ENCODE measurements at places on chromosomes 2 and 18.

GRCh38 chr18:13207294-13207693 is 11.3 kb upstream of the LDLRAD4 start:
- no peak for DNase-seq

- no peak for DNase-seq
Measured at GRCh38 chr2:142868229-142868762, 9.2 kb upstream of the KYNU start.

DNA sequence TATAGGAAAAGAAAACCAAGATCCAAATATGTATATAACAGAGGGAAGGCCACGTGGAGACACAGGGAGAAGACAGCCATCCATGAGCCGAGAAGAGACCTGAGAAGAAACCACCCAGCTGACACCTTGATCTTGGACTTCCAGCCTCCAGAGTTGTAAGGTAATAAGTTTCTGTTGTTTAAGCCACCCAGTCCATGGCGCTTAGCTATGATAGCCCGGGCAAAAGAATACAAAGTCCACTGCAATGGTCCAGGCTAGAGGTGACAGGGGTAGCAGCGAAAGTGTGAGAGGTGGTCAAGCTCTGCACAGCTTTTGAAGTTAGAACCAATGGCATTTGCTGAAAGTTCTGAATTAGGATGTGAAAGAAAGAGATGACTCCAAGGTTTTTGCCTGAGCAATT is 2.8 kb downstream of the MYOM1 start:
- DNase-seq = no peak

DNA sequence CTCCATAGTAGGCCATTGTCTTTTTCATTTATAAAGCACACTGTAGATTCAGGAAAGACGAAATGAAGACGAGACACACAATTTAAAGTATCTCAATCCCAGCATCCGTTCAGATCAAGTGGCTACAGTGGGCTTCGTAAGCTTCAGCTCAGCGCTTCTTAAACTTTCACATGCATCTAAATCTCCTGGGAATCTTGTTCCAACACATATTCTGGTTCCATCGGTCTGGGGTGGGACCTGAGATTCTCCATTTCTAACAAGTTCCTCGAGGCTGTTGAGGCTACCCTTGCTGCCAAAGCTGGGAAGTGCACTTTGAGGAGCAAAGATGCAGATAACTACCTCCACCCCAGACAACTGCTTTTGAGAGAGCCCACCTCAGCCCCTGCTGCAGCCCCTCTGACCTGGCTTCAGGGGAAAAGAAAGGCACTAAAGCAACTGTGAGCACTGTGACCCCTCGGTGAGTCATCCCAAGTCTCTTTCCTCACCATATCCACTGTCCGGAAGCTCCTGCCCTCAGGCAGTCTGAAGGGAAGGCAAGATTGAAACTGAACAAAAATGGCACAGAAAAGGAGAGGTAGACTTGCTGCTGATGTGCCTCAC is 201.1 kb upstream of the FBXO11 start:
- DNase-seq = no peak

- DNase-seq = no peak
Measured at GRCh38 chr2:43837831-43838559, 644 bp downstream of the ABCG5 start.

GRCh38 chr2:207338220-207338607 is 172.5 kb upstream of the KLF7 start:
- DNase-seq = no peak

- DNase-seq = no peak
Measured at GRCh38 chr2:101464841-101465240, 10.1 kb downstream of the RFX8 start.

GRCh38 chr2:166084301-166084700 is 43.5 kb downstream of the SCN1A start:
- no peak for DNase-seq

DNA sequence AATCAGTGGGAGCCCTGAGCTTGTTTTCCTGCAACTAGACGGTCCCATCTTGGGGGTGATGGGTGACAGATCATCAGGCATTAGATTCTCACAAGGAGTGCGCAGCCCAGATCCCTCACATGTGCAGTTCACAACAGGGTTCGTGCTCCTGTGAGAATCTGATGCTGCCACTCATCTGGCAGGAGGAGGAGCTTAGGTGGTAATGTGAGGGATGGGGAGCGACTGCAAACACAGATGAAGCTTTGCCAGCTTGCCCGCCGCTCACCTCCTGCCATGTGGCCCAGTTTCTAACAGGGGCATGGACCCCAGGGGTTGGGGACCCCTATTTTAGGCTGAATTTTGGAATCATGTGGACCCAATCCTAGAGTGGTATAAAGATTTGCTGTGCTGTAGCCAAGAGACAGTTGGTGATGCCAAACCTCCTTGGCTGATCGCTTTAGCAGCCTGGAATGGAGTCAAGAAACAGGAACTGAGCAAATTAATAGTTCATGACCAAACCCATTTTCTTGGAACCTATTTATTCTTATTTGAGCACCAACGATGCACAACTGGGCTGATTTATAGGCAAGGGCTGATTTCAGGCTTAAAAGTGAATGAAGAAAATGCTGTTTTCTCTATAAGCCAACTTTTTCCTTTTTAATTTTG is 25.7 kb downstream of the LPIN1 start:
- no peak for DNase-seq

GRCh38 chr2:150718280-150718679 is 230.8 kb upstream of the RND3 start:
- DNase-seq = no peak

DNA sequence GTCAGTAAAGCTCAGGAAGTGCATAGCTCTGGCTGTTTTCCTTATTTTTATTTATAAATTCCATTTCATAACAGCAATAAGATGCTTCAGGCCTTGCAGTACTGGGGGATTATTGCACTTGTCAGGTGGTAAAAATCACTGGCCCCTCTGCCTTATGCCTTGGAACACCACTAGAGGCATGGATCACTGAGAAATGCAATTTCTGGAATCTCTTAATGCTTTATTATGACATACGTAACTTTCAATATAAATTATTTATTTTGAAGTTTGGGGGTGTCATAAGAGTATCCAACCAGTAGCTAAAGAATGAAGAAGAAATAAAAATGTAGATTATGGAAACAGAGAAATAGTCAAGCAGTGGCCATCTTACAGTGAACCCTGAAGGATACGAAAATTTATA is 183.1 kb downstream of the FIGN start:
- no peak for DNase-seq

DNA sequence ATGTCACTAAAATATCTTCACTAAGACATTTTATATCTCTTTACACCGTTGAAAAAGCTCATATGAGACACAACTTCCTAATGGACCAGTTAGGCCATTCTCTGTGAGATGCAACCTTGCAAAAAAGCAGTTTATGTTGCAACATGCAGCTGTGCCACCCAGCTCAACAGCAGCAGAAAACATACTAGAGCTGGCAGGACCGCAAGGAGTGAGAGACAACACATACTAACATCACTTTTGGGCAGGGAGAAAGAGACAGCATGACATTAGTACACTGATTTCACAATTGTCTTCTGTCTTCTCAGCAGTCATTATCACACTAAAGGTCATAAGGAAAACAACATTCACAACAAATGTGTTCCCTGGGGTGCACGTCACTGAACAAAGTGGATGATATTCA is 122.9 kb downstream of the EPB41L3 start:
- DNase-seq = no peak

GRCh38 chr2:45885171-45885621 is 233.7 kb downstream of the PRKCE start:
- DNase-seq = no peak

DNA sequence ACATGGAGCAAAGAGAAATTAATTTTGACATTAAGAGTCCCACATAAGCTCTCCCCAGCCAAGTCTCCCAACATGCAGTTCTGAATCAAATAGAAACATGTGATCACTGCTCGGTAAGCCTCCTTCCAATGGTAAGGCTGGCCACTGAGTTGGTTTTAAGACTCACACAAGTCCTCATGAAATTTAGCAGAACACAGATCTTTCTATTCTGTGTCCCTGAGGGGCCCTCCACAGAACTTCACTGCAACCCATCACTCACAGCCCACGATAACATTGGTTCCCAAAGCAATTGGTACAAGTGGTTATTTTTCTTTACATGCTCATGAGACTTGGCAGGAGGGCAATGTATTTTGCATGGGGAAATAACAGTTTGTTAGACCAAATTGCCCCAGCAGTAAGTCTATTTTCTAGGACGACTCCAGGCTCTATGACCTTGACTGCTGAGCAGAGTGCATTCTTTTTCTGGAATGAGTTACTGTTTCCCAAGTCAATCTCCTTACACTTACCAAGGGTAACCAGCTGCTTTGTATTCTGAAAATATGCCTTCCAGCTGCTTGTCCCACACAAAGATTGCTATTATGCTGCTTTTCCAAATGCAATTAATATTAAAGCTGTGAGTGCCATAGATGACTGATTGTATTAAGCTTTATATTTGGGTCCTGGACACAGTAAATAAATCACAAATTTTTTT is 142.3 kb upstream of the TANK start:
- no peak for DNase-seq

- no peak for DNase-seq
Measured at GRCh38 chr2:7704296-7704865, 787.2 kb downstream of the RNF144A start.

DNA sequence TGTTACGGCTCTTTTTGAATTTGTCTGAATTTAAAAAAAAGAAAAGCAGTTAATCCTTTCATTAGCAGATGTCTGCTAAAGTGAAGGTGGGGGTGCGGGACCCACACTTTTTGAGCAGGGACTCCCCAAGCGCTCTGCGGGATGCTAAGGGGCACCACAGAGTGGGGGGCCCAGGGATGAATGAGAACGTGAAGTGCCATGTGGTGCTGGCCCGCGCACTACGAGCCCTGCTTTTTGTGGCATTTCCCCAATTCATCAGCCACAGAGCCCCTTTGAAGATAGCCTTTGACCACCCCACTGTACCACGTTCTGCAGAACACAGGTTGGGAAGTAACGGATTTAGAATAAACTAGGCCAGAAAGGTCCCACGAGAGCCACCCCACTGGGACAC is 28.6 kb downstream of the HS1BP3 start:
- DNase-seq = no peak

GRCh38 chr2:18626958-18627650 is 37.7 kb upstream of the NT5C1B start:
- no peak for DNase-seq

DNA sequence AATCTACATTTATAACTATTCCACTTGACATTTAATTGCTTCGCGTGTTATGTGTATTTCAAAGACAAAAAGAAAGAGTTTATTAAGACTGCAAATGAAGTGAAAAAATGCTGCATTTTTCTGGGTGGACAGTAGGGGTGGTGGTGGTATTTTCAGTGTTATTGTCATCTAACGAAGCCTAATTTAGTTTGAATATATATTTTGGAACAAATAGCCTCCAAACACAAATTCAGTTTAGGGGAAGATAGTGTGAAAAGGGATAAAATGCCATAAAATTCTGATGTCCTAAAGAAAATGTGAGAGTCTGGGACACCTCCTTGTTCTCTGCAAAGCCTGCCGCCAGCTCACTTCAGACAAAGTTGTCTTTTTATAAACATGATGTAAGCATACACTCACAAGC is 425.1 kb downstream of the NRXN1 start:
- no peak for DNase-seq

- no peak for DNase-seq
Measured at GRCh38 chr2:61951881-61952280, 46.4 kb downstream of the COMMD1 start.

- DNase-seq = no peak
Measured at GRCh38 chr2:127254386-127254981, 34.4 kb upstream of the CYP27C1 start.

DNA sequence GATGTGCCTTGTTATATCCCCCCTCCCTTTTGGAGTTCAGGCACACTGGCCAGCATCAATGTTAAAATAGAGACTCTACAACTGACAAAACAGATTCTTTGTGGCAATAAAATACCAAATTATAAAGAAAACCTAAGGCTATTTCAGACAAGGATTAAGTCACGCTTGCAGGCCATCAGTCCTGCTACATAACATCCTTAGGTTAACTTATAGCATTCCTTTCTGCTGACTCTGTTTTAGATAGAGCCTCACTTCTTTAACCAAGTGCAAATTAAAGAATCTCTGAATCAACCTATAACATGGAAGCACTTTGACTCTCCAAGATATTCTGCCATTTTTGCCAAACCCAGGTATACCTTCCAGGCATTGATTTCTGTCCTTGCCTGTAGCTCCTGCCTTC is 784.6 kb downstream of the RNF144A start:
- no peak for DNase-seq

- DNase-seq = no peak
Measured at GRCh38 chr2:109246176-109246575, 117.2 kb downstream of the SH3RF3 start.

DNA sequence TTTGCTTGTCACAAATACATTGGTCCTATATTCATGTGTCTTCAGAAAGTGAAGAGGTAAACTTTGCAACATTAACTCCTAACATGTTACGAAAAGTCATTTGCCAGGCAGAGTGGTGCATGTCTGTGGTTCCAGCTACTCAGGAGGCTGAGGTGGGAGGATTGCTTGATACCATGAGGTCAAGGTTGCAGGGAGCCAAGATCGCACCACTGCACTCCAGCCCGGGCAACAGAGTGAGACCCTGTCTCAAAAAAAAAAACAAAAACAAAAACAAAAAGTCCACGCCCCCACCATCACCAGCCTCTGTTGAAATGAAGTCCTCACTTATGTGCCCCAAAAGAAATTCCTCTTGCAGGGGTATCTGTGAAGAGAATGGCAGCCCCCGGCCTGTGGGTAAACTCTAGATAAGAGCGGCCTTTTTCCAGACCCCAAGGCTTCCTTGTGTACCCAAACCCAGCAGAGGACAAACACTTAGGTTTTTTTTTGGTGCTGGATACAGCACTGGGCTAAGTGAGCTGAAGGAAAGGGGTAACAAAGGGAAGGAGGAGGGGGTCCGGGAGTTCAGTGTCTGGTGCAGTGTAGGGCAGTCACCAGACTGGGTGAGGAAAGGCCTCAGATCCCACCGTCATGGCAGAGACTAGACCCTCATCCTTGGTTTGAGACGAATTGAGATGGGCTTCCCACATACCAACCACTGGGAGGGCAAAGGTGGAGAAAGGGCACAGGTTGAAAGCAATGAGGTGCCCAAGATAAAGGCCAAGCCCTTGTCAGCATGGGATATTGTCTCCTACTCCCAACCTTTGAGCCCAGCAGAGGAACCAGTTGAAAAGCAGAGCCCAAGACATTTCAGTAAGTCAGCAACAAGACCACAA is 19.2 kb downstream of the HSPD1 start:
- no peak for DNase-seq

- DNase-seq = no peak
Measured at GRCh38 chr2:96788442-96789244, 27.4 kb upstream of the CNNM3 start.

GRCh38 chr2:135023886-135024485 is 23.3 kb downstream of the MAP3K19 start:
- no peak for DNase-seq

DNA sequence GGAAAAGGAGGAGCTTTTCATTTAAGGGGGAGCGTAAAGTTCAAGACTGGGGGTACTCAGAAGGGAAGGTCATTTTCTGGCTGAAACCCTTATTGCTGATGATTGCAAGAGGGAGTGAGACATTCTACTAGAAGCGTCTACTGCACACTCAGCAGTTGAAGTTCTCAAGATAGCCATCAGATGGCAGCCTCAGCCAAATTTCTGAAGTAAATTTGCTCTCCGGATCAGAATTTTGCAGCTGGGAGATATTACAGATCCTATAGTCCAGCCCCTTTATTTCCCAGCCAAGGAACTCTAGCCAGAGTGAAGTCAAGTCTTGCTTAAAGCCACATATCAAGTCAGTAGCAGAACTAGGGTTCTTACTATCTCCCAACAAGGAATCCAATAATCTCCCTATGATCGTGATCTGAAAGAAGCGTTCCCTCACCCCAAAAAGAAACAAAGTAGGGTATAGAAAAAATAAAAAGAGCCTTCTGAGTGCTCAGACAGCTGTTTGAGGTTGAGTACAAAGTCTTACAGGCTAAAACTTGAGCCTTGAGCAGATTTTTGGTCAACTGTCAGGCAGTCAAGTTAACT is 24.0 kb downstream of the RAX start:
- DNase-seq = no peak

Measured in stimulated activated CD4-positive, alpha-beta T cell treated with anti-CD3 and anti-CD28 coated beads, TNF-alpha, amount 100 ng/mL, for 4 hours (primary cell).